ENCODE measurements at places on chromosomes 3 and 15.

DNA sequence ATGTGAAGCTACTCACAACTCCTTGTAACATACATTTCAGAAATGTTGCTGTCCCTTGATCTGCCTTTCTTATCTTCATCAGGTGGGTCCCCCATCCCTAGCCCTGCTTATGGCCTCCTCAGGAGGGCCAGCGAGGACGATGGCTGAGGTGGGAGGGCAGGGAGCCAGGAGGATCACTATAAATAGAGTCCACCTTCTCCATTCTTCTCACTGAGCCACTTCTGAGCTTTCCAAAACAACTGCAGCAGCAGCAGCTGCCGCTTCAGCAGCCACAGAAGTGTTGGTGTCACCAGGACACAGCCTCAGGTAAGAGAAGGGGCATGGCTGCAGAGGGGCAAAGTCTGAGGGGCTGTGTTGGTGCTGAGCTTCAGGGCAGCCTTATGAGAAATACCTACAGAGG, 53.5 kb downstream of the ANAPC13 start:
- DNase-seq, result no peak

- no peak for DNase-seq
Observed at GRCh38 chr15:39747326-39747725, 35.3 kb downstream of the FSIP1 start.

- no peak for DNase-seq
Observed at GRCh38 chr3:34783876-34784275, 855.4 kb upstream of the ARPP21 start.

DNA sequence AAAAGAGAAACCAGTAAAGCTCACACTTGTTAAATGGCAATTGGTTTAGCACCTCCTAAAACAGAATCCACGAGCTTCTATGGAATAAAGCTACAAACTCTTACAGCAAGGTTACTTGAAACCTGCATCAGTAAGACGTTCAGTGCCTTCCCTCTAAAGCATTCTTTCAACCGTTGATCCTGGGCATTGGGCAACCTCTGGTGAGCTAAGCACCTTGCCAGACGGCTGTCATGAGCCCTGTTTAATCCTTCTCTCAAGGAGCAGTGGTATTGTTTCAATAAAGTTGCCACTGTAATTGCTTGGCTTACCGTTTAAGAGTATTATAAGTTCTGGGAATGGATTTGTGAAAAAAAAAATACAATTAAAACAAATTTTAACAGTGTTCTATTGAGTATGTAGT, 75.0 kb downstream of the COL8A1 start:
- DNase-seq, result no peak

DNA sequence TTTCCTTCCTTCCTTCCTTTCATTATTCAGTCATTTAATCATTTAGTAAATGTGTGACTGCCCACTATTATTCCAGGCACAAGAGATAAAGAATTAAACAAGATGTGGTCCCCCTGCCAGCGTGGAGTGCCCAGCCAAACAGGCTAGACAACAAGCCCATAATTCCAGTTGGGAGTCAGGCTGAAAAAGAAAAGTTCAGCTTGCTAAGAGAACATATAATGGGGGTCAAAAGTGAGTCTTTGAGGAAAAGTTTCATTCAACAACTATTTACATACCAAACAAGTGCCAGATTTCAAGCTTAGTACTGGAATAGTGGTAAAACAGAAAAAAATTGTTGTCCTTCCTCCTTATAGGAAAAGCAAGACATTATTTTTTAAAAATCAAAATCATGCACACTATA, 523.7 kb downstream of the TAFA4 start:
- no peak for DNase-seq

GRCh38 chr3:103829723-103830326, 1395.0 kb downstream of the ZPLD1 start:
- no peak for DNase-seq

DNA sequence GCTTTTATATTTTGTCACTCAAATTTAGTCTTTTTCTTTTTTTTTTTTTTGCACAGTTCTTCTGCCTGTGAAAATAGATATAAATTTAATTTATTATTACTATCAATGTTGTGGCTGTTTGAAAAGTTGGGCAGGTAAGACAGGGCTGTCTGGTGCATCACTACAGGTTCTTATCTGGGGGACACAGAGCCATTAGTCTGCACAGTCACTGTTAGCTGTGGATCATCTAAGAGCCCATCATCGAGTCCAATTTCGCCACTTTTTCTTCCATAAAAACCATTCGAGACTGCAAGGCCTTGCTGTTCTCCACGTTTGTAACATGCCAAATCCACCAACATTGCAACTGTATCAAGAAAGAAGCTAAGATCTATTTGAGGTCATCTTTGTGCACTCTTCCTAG, 325.6 kb upstream of the UMPS start:
- no peak for DNase-seq

- DNase-seq, result no peak
Observed at GRCh38 chr15:37933666-37934065, 774 bp upstream of the TMCO5A start.

- no peak for DNase-seq
Observed at GRCh38 chr3:70952033-70952747, 631.3 kb downstream of the FOXP1 start.

DNA sequence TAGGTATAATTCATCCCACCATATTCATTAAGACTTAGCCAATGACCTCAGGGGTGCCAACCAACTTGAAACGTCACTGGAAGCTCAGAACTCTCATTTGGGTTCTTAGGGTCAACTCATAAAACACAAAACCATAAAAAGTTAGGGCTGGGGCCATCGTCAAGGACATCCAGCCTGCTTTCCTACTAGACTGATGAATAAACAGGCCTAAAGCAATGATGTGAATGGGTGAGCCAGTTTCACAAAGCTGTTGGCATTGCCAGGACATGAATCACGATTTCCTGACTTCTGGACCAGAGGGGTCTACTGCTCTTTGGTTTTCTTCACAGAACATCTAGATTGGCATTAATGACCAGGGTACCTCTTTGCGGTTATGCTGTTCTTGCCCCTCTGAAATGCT, 64.7 kb downstream of the EOMES start:
- DNase-seq, result no peak

- DNase-seq, result peak; percentile 33
Observed at GRCh38 chr15:82749951-82750830, 40.5 kb upstream of the AP3B2 start.

DNA sequence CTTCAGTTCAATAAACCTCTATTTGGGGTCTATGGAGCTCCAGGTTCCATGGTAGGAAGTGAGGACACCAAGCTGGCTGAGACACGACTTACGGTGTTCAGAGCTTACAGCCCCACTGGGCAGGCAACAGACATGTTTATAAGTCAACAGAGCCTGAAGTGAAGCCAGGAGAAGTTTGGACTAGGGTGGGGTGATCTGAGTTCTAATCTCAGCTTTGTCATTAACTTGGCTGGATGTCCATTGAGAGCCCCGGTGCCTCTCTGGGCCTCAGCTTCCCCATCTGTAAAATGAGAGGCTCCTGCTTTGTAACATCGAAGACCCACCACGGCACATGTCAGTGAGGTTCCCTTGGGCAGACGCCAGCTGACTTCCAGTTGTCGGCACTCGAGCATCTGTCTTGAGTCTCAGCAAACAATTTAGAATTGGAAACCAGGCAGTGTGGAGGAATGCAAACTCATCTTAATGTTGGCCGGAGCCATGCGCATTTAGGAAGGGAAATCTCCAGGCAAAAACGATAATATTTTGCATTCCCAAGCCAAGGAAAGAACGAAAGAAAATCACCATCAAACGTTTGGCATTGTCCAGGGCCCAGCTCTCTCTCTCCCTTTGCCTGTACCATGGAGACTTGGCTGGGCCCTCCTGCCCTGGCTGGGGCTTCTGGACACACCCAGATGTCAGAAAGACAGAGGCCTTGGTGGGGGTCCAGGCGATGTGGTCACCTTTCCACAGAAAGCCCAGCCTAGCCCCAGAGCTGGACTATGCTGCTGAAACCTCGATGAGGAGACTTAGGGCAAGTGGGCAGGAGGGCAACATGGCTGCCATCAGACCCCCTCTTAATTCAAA, 18.4 kb downstream of the ITGA11 start:
- DNase-seq, result no peak

GRCh38 chr3:192188218-192188835, 539.0 kb downstream of the FGF12 start:
- DNase-seq, result no peak

GRCh38 chr3:51646091-51646490, 25.0 kb upstream of the TEX264 start:
- no peak for DNase-seq

GRCh38 chr3:106333911-106334618, 465.3 kb upstream of the CBLB start:
- DNase-seq, result no peak

DNA sequence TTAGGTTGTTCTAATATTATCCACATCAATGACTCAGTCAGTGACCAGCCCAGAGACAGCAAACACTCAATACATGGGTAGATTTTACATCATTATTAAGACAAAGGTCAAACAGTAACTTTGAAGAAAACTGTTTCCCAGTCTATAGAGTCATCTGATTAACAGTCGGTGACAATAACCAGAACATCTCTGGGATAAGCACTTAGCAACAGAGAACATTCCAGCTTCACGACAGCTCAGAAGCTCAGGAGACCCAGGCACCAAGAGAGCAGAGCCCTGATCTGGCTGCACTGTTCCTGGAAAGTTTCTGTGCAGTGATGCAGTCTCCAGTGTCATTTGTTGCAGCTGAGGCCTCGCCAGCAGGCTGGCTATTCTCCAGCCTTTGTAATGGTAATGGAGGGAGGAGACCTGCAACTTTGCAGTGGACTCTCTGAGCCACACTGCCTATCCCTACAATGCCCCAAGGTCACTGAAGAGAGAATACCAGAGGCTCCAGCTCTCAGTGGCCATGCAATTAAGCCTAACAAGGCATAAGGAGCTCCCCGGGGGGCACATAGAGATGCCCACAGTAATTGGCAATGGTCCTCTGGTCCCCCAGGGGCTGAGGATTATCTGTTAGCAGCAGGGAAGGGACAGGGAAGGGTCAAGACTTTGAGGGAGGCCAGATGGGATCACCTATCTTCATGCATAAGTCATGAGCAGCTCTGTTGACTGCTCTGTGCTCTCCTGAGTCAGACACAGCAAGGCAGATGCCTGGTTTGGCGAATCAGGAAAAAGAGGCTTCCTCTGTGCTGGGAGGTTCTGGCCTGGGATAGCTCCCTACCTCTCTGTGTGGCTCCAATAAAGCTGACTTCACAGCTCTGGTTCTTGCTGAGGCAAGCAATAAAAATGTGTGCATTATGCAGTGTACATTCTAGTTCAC, 163.6 kb downstream of the CTNNB1 start:
- DNase-seq, result no peak

DNA sequence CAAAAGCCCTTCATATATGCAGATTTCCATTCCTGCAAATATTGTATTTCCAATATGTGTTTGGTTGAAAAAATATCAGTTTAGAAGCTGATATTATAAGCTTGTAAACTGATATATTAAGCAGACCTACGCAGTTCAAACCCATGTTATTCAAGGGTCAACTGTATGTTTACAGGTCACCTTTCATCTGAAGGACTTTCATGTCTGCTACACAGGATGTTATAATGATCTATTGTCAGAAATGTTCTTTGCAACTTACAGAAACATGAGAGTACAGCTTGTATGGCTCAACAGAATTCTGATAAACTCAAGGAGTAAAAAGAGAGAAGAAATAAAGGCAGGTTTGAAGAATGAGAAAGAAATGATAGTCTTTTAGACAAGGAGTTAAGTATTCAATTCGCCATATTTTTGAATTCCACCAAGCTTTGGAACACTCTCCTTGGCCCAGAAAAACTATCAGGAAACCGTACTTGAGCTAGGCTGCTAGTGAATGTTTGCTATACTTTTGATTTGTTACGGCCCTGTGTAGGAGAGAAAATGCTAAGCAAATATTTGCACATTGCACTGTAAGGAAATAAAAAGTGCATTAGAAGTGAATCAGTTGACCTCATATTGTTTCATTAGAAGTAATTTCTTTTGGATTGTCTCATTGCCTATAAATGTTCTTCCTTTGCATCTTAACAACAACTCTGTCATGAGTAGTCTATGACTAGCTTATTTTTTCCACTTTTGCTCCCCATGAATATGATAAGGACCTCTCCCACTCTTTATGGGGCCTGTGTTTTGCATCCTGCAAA, 81.2 kb downstream of the NEK11 start:
- DNase-seq, result no peak

- no peak for DNase-seq
Observed at GRCh38 chr3:5250467-5251195, 63.1 kb downstream of the EDEM1 start.

DNA sequence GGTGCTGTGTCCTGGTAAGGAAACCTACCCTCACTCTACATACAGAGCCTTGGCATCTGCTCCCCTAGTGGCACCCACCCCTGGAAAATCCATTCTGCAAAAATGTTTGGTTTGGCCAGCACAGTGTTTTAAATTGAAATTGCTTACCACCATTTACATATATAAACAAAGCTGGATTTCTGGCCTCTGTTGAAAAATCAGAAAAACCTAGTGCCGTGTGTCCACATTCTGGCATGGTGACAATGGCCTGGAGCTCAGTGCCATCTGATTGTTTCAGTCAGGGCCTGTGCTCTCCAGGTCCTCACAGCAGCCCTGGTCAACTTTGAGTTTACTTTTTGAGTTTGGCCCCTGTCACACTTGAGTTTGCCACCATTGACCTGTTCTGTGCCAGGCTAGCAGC, 2.9 kb upstream of the IL17RC start:
- no peak for DNase-seq

DNA sequence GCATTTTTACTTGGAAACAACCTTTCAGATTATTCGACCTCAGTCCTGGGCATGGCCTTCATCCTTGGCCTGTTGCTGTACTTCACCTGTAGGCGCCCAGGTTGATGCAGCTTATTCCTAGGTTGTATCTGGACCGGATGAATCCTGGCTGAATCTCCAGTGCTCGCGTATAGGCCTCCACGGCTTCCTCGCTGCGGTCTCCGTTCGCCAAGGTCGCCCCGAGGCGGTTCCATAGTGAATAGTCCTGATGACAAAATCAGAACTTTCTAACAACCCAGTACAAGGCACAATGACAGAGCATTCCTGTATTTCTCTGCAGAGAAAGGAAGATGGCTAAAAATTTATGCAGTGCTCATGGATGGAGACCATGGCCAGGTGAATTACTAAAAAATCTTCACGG, 154.7 kb downstream of the USP13 start:
- no peak for DNase-seq

- DNase-seq, result no peak
Observed at GRCh38 chr15:31503758-31504461, 177.3 kb downstream of the KLF13 start.

- no peak for DNase-seq
Observed at GRCh38 chr15:39588531-39589192, 7.8 kb downstream of the THBS1 start.

- DNase-seq, result no peak
Observed at GRCh38 chr15:75786575-75786947, 56.7 kb upstream of the UBE2Q2 start.

GRCh38 chr15:79904271-79904670, 7.5 kb upstream of the MTHFS start:
- DNase-seq, result no peak

DNA sequence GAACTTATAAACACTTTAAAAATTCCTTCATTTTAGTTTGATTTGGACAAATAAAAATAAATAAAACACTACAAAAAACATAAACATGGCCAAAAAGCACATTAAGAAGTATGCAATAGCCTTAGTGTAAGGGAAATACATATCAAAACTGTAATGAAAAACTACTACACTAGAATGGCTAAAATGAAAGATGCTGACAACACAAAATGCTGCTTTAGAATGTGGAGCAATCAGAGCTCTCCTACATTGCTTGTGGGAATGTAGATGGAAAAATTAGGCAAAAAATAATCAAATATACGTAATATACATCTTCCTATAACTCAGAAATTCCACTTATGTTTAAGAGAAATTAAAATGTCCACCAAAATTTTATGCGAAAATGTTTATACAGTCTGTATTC, 96.2 kb downstream of the ABI3BP start:
- no peak for DNase-seq
